ENCODE measurements at places on chromosomes 12 and 14. TPM values are rescaled to one million over a fixed set of nuclear protein-coding genes. Genes with fewer than 3 reads are reported as not detected.

The PAPLN gene
- polyA plus RNA-seq, result 19.1 TPM

The PPFIBP1 gene
- 12.7 TPM for polyA plus RNA-seq

The BHLHE41 gene
- 2.2 TPM for polyA plus RNA-seq

The KCNK10 gene
- polyA plus RNA-seq, result 1.1 TPM

The PIK3C2G gene
- 4.4 TPM for polyA plus RNA-seq

The KRR1 gene
- 20.0 TPM for polyA plus RNA-seq

DNA sequence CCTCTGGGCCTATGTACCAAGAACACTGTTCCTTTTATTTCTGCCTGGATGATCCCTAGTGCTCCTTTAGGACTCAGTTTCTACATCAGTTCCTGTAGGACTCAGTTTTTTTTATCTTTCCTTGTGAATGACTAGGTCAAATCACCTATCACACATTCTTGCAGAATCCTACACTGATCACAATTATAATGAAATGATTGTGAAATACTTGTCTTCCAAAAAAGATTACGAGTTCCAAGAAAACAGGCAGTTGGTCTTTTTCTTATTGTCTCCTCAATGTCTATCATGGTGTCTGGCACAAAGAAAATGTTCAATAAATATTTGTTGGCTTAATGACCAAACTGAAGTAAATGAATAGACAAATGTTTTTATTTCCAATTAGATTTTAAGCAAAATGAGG is 95.5 kb upstream of the GARIN6 start:
- no peak for DNase-seq

- DNase-seq, result no peak
Observed at GRCh38 chr14:56608689-56609088, 29.1 kb downstream of the TMEM260 start.

DNA sequence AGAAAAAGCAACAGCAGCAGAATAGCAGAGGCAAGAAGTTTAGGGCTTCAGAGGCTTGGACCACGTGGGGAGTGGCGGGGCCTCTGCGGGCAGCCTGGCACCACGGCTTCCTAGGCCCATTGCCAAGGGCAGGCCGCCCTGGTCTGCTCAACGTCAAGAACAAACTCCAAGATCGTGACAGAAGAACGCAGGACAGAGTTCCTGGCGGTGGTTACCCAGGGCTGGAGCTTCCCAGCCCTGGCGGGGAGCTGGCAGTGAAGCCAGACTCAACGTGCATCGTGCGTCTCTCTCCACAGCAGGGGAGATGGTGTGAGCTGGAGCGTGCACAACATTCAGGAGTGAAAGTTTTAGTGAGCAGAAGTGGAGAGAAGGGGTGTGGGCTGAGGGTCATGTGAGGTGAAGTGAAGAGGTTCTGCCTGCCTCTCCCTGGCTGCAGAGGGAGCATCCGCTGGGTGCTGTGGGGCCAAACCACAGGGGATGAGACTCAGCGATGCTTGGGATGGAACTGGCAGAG is 13.9 kb upstream of the CACNA2D4 start:
- DNase-seq, result peak; percentile 58

- DNase-seq, result no peak
Observed at GRCh38 chr12:49961111-49961922, at the start of gene AQP5. Gene AQP5, plus strand, starts transcription at chr12:49961872. Its CDS starts 146 bp downstream, at chr12:49962018.

- peak; percentile 36 for DNase-seq
Observed at GRCh38 chr12:12719496-12719895, 2.3 kb downstream of the CDKN1B start.

- DNase-seq, result peak; percentile 71
Observed at GRCh38 chr14:103279142-103280025, 54.7 kb upstream of the EIF5 start.

DNA sequence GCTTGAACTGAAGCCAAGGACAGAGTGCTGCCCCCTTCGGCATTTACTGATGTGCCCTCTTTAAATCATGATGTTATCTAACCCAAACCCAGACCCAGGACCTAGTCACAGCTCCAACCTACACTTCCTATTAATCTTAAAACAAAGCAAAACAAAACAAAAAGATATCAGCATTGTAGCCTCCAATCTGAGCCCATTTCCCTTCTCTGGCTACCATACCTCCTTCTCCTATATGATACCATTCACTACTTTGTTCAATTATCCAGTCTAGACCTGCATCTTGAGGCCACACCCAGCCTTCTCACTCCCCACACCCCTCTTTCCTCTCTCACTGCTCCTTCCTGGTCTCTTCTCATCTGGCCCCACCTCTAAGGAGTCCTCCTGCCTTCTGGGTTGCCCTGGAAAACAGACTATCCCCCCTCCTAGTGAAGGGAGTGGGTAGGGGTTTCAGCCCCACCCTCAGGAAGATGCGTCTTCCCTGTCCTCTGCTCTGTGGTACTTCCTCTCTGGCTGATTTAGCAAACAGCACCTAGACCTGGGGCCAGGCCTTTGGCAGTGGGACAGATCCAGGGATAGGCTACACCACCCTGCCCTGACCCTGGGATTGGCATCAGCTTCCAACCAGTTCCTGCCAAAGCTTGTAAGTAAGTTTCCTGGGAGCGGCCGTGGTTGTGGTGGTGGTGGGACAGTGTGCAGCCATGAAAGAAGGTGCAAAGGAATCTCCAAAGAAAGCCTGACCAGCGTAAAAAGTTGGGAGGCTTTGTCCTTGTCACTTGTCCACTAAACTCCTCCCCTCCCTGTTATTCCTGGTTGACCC is 3.3 kb downstream of the LTB4R start:
- no peak for DNase-seq

GRCh38 chr12:78185109-78185508 is 354.4 kb downstream of the NAV3 start:
- no peak for DNase-seq

DNA sequence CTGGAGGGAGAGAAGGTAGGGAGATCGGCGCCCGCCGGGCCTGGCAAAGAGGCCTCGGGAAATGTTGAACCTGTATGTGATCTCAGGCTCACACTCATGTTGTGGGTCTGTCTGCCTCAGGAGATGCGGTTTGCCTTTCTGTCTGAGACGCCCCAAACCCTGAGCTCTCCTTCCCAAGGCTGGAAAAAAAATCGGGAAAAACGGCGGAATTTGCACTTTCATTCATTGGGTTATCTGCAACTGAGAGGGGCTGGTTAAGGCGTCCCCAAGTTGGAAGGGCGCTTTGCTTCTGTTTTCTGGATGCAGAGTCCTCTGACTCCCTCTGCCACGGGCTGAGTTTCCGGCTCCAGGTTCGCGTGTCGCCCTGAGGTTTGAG is 5.0 kb upstream of the HOXC9 start:
- DNase-seq, result no peak

GRCh38 chr12:88638966-88639760 is 58.9 kb upstream of the KITLG start:
- no peak for DNase-seq

- DNase-seq, result no peak
Observed at GRCh38 chr14:101006008-101006407, 102.5 kb upstream of the RTL1 start.

DNA sequence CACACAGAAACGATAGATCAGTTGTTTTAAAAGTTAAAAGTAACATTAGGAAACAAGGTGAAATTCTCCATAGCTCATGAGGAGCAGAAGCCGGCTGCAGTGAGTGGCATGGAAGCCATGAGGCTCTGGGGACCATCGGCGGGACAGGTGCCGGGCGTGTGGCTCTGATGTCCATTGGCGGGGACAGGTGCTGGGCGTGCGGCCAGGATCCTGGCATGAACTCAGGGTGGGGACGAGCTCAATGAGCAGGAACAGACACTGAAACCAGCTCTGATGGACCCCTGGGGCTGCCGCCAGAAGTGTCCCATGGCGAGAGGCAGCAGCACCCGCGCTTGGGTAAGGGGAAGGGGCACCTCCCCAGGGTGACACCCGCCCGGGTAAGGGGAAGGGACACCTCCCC is 75.1 kb downstream of the NOC4L start:
- DNase-seq, result no peak

DNA sequence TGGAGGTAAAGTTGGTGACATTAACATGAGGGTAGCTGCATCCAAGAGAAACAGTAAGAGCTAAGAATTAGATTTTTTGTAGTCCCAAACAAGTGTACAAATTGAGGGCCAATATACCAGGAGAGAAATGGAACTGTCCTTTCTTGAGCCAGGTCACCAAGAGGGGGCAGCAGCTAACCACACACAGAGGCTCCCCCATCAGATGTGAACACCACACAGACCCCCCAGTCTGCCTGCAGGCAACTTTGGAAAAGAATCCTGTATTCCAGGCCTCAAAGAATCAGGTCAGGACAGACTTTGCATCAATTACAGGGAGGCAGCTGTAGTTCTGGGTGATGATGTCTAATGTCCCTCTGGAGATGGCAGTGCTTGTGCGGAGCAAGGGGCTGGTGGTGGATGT is 77.9 kb downstream of the SPTB start:
- peak; percentile 41 for DNase-seq

GRCh38 chr14:99884834-99885648 is 91.8 kb downstream of the EML1 start:
- DNase-seq, result no peak

DNA sequence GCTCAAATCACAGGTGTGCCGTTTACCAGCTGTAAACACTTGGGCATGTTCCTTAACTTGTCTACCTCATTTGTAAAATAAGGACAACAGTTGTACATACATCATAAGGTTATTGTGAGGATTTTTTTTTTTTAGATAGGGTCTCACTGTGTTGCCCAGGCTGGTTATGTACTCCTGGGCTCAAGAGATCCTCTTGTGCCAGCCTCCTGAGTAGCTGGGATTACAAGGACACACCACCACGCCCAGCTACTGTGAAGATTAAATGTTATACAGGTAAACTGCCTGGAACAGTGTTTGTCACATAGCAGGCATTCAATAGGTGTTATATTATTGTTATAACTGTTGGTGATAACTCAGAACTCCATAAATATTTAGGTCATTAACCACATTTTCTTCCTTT is 12.7 kb downstream of the TMED10 start:
- no peak for DNase-seq
